ENCODE measurements at places on chromosomes 12 and 14.

DNA sequence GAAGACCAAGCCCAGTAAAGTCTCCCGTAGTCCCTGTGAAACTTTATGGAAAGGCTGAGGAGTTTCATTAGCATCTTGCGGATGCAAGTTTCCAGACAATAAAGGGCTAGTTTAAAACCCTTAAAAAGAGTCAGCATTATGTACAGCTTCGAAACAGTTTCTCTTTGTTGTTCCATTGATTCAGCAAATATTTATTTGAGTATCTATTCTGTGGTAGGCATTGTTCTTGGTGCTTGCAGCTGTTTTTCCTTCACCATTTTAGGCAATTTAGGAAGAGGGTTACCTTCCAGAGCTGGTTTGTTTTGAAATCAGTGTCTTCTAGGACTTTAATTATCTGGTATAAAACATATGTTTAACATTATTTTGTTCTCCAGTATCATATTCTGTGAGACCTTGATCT lies 1.5 kb downstream of the SLIRP start:
- DNase-seq = no peak

GRCh38 chr12:68631227-68631626 lies 20.5 kb downstream of the RAP1B start:
- no peak for DNase-seq

DNA sequence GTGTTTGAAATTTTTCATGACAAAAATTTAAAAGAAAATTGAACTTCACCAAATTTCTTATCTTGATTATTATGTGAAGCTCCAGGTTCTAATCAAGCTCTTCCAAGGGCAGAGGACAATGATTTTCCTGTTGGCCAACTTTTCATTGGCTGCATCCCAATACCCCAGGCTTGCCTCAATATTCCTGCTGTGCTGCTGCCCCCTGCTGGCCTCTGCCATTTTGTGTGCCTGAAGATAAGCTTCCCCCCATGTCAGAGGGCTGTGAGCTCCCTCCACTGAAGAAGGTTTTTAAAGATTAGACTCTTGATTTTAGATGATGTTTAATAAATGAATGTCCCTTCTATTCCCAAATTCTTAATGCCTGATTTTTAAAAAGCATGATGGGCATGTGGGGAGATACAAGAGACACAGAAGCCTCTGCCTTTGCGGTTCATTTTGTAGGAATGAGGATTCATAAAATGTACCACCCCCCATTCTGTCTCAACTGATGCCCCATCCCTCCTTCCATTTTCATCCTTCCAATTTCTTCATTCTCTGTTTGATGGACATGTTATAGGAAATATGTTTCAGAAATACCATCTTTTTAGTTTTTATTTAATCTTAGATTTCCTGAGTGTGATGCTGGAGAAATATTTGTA lies 76.7 kb upstream of the RGS6 start:
- DNase-seq = peak; percentile 43

DNA sequence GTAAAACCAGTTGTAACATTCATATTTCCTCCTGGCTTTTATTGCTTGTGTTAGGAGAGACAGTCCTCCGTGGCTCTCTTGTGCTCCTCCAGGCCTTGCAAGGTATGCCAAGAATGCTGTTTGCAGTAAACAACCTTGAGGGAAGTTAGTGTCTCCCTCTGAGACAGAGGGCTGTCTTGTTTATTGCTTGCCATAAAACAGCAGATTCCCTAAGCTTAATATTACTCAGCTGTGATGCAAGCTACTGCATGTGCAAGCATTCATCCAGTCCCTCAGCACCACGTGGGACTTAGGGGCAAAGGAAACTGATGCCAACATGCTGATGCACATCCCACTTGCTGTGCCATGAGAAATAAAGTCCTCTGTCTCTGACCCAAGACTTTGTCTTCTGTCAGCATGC lies 6.6 kb downstream of the POMT2 start:
- DNase-seq = no peak

GRCh38 chr12:122872815-122873361 lies 23.0 kb downstream of the VPS37B start:
- DNase-seq = no peak

DNA sequence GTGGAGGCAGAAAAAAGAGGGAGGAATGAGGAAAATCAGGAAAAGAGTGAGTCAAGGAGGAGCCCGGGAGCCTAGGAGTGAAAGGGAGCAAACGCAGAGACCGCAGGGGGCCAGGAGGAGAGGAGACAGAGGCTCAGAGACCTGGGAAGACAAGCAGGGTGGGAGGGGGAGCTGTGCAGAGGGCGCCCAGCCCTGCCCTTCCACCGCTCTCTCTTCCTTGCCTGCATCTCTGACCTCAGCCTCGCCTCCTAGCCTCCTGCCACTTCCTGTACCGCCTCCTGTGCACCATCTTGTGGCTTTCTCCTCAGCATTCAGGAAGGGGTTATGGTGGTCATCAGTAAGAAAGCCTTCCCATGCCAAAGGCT lies 1.3 kb downstream of the CLSTN3 start:
- DNase-seq = no peak

Data from GM19239 (cell line).